AG04449 (cell line): ENCODE measurements at places on chromosomes 13 and 19.

- no peak for DNase-seq
Observed at GRCh38 chr13:105202354-105202753, 1333.1 kb downstream of the EFNB2 start.

- DNase-seq, result no peak
Observed at GRCh38 chr19:33727331-33727998, 69.2 kb upstream of the KCTD15 start.

GRCh38 chr19:51148580-51148979 lies 6.5 kb downstream of the SIGLEC7 start:
- no peak for DNase-seq

DNA sequence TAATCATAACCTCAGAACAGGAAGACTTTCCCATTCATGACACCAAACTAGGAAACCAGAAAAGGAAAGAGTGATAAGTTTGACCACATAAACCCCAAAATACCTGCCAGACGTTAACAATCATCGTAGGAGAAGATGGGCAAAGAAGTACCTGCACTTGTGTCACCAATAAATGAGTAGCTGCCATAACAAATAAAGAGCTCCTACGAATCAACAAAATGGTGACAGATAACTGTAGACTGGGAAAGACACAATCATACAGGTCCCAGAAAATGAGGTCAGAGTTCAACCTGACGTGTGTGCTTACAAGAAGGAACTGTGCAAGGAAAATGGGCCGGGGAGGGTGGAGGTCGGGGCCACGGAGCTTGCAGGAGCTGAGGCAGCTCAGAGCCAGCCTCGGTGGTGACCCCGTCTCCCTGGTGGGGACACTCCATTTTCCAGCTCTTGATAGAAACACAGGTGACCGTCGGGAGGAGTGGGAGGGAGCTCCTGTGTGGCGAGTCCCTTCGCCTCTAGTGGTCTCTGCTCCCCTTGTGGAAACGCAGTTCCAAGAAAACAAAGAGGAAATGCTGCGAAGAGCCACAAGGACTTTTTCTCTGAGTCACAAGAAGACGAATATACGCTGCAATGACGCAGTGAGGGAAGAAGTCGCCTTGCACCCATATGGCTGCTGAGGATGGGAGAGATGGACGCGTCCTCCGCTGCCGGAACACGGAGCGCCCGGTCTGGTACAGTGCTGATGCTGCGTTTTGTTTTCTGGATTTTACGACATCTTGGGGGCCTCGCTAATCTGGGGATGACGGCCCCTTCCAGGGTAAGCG lies 9.5 kb downstream of the PIP5K1C start:
- DNase-seq, result no peak

- no peak for DNase-seq
Observed at GRCh38 chr19:2711172-2711874, 8.8 kb upstream of the GNG7 start.

GRCh38 chr19:43743059-43743458 lies 11.7 kb downstream of the SMG9 start:
- no peak for DNase-seq
